ENCODE measurements at places on chromosomes 7 and 10.

GRCh38 chr7:36203071-36203790, 50.2 kb downstream of the EEPD1 start:
- DNase-seq = no peak

DNA sequence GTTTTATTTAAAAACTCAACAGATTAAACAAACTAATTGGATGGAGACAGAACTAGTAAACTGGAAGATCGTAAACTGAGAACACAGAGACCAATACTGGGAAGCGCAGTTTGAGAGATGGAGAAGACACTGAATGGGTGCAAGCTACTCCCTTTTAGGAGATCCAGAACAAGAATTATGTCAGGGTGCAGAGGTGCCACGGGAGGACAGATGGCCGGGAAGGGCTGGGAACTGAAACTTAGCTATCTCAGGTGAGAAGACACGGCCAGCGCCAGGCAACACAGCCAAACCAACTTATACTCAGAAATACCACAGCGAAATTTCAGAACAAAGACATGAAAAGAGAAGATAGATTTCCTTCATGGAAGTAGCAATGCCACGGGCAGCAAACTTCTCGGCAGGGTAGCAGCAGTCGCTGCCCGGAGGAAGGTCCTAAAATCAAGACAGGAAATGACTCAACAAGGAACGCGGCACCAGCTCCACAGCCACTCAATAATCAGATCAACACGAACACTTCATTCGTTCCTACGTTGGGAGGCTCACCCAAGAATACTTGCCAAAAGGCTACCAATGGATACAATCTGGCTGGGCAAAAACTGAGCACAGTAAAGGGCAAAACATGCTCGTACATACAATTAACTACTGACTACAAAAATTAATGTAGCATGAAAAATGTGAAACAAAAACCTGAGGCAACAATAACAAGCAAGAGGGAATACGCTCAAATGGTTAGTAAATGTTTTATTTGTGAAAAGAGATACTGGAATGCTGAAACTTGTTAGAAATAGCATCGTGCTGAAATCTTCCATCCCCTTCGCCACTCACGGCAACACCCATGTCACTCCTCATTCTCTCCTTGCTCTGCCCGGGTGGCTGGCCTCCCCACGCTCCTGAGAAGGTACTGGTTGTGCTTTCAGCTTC, 2.2 kb upstream of the LRRC27 start:
- DNase-seq = peak; percentile 43

- no peak for DNase-seq
These were observed 20.3 kb downstream of the MYOF start for GRCh38 chr10:93461807-93462178.

- DNase-seq = peak; percentile 66
These were observed 17.6 kb downstream of the LIMK1 start for GRCh38 chr7:74101061-74101681.

DNA sequence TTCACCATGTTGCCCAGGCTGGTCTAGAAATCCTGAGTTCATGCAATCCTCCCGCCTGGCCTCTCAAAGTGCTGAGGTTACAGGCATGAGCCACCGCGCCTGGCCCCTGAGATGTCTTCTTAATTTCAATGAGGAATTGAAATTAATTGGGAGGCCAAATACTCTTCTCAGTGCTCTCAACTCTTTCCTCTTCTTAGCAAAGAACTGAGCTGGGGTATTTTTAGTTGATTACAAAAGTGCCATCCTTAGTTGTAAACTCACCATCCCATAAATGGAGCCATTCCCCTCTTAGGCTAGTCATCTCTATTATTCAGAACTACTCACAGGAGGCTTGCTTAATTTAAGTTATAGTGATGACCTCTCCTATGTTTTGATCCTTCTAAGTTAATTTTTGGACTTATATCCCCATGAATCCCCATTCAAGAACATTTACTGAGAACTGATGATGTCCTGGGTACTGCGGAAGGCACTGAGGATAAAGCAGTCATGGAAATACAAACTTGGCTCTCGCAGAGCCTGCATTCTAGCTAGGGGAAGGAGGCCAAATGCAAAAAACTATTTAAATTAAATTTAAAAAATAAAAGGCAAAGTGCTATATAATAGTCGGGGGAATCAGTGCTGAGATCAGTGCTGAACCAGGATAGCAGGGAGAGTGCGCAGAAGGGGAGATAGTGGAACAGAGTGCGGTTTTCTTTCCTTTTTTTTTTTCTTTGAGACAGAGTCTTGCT, 145.3 kb downstream of the SFMBT2 start:
- no peak for DNase-seq

Measured in CD4-positive, alpha-beta T cell treated with Interleukin-15 for 1 hour (primary cell).